ENCODE measurements at places on chromosomes 2 and 18. TPM values are rescaled to one million over a fixed set of nuclear protein-coding genes. Genes with fewer than 3 reads are reported as not detected.
A peak's percentile ranks its signal among the peaks of the same experiment; 100 is the strongest.

DNA sequence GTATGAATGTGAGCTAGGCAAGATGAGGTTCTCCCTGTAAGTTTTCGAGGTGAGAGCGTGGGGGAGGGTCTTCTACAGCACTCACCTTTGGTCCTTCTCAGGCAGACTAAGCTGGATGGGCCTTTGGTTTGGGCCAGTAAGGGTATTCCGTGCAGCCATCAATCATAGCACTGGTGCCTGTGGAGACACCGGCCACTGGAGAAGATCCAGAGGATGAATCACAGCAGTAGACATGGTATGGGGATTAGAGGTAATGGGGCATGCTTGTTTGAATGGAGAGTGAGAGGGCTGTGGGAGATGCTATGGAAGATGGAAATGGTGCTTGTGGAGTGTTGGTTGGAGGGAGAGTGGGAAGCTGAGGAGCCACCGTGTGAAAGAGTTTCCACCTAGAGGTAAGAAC is 16.1 kb downstream of the MAPRE3 start:
- no peak for DNase-seq

DNA sequence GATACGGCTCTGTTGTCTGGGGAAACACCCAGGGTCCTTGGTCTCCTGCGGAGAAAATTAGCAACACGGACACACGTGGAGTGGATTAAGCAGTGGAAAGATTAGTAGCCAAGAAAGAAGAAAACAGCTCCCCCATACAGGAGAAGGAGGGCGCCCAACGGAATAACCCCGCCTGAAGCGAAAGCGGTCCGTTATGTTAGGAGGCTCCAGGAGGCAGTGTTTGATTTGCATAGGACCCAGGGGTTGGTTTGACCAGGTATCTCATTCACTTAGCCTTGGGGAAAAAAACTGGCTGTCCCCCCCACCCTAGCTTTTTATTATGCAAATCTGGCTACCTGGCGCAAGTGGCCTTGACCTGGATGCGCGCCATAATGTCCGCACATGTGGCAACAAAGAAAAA is 170.1 kb upstream of the KYNU start:
- no peak for DNase-seq

DNA sequence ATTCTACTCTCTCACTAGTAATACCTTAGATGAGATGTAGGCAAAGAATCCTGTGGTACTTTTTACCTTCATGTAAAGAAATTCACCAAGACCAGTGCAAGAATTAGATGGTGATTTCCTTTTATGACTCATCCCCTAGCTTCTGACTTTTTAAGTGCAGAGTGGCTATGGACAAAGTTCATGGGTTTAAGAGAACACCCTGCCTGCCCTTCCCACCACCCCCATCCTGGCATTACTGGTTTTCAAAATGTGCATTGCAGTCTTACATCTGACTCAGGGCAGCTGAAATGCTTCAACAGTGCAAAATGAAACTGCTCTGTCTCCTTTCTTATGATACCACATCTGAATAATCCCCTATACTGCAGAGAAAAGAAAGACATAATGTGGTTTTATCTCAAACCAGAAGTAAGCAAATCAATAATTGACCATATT is 22.6 kb downstream of the MAIP1 start:
- DNase-seq, result no peak

DNA sequence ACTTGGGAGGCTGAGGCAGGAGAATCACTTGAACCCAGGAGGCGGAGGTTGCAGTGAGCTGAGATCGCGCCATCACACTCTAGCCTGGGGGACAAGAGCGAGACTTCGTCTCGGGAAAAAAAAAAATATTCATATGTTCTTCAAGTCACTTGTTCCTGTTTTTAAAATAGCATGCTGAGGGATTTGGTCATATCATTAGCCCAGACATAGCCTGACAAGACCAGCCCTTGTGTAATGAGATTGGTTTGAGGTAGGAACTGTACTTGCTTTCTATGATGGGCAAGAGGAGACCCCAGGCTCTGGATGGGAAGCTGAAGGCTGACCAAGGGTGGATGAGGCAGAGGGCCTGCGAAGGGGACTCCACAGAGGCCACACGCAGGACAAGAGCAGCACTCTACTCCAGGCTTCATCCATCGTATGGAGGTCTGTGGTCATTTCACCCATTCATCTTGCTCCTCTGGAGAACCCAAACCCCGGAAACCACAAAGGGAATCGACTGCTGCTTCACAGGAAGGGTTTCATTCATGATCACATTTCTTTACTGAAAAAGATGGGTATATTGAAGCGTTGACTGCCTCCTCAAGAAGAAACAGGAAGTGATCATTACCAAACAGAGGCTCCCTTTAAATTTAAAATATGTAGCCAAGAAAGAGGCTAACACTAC is 87.1 kb upstream of the ZNF397 start:
- no peak for DNase-seq

GRCh38 chr2:38394903-38395341 is 17.8 kb upstream of the ATL2 start:
- no peak for DNase-seq

DNA sequence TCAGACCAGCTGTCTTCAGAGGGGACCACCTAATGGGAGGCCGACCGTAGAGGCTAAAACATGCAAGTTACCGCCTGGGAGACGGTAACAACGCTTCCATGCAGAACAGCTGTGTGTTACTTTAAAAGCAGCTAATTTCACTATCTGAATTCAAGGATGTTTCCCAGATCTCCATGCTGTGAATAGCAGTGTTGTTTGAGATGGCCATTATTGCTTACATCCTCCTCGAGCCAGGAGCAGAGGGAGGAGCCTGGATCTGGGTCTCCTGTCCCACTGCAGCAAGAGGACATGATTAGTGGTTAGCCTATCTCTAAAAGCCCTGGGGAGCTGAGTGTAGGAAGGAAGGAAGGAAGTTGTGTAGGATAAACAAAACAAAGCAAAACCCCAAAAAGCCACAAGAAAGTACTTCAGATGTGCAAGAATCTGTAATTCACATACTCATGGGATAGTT is 50.9 kb downstream of the ACTR2 start:
- no peak for DNase-seq

GRCh38 chr2:128310094-128310716 is 8.5 kb downstream of the HS6ST1 start:
- no peak for DNase-seq

DNA sequence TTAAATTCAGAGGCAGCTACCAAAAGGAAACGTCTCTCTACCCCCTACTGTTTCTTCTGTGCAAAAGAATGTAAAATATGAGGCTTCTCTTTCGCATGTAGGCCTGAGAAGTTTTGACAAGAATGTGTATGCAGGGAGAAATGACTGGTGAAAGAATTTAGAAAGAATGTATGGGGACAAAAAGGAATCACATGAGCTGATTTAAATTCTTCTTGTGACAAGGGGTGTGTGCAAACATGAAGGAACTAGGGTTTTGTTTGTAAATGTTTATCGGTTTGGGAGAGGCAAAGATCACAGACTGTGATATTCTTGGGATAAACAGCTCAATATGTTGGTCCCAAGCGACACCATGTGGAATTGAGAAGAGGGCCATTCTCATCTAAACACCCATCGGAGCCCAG is 345.2 kb upstream of the VRK2 start:
- DNase-seq, result no peak

DNA sequence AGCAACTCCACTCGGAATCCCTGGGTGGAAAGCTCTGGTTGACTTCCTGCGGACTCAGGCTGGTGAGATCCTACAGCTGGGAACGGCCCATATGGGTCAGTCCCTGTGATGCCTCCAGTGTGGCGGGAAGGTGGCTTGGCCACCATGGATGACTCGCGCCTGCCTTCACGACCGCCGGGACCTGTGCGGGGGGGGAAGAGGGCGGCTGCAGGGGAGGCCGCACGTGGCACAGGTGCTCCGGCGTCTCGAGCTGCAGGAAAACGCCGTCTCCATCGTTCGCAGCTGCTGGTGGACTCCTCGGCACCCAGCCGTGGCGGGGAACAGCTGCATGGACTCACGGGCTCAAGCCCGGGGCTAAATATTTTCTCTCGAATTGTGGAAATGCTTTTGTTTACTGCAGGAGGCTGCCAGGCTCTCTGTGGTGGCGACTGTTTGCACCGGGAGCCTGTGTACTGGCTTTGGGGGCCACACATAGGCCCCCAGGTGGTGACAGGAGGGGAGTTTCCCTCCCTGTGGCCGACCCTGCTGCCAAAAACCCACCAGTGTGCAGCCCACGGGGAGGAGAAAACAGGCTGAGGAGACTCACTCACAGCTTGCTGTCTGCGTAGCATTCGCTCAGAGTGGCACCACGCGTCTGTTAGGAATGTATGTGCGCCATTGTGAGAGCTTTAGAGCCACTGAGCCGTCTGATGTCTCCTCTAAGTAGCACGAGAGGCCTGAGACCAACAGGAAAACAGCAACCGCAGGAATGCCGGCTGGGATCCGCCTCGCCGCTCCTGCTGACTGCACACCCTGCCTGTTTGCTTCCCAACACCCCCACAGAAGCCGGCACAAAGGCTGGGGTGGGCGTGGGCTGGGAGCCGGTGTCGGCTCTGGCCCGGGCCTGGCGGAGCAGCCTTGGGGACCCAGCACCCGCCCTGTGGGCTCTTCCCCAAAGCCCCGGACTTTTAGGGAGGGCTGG is 89.2 kb downstream of the NFATC1 start:
- DNase-seq, result no peak

DNA sequence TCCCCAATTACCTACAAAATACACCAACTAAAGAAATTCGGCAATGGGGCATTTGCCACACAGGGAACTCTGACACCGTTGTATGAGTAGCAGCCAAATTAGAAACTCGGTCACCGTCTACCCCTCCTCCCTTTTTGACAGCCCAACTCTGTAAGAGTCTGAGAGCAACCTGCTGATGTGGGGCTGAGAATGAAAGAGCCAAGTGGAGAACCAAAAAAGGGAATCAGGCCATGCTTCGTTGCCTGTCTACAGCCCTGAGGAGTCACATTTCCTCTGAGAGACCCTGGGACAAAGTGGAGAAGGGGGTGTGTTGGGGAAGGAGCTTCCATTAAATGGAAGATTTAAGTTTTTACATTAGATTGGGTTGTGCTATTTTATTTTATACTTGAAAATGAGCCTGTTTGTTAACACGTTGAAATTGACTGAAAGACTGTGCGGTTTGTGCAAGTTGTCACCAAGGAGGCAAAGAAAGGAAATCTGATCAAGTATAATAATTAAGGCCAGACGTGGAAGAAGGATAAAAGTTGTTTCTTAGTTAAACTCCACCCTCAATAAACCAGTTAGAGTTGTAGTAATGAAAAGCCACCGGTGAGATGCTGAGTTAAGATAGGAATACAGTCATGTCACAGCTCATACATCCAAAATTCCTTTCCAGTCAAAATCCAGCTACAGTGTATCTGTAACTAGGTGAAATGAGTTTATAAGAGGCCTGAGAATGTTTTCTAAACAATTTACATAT is 131.7 kb upstream of the CREB1 start:
- DNase-seq, result no peak

DNA sequence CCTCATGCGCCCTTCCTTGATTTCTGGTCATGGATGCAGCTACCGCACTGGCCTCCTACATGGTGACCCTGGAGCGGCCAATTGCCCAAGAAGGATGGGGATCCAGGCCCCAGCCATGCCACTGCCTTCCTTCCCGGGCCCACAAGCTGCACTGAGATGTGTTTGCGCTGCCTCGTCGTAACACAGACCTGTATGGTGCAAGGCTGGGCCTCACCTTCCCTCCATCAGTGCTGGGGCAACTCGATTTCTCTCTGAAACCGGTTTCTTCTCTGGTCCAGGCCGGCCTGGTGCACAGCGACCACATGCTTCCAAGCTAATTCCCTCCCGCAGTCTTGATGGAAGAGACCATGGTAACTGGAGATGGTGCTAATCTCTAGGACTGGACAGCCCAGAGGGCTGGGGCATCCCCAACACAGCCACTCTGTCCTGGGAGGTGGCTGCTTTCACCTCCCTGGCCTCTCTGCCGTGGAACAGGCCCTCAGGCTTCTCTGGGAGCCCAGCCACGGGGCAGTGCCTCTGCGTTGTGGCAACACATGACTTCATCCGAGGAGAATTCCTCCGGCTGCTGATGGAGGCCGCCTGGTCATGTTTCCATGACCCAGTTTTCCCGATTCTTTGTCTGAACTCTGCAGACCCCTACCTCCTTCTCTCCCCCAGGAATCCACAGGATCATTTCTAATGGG is 184.2 kb downstream of the GLI2 start:
- no peak for DNase-seq

DNA sequence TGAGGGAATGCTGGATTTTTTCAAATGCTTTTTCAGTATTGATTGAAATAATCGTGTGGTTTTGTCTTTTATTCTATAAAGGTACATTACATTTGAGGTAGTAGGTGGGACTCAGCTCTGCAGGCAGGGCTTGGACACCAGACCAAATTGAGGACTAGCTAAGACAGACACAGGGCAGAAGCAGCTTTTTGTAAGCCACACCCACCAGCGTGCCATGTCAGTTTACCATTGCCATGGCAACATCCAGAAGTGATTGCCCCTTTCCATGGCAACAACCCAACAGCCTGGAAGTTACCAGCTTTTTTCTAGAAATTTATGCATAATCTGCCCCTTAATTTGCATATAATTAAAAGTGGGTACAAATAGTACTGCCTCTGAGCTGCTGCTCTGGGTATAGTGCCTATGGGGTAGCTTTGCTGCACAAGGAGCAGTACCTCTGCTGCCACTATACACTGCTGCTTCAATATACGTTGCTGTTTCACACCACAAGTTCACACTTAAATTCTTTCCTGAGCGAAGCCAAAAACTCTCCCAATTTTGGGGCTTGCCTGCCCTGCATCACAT is 23.6 kb upstream of the VWA3B start:
- DNase-seq, result no peak

DNA sequence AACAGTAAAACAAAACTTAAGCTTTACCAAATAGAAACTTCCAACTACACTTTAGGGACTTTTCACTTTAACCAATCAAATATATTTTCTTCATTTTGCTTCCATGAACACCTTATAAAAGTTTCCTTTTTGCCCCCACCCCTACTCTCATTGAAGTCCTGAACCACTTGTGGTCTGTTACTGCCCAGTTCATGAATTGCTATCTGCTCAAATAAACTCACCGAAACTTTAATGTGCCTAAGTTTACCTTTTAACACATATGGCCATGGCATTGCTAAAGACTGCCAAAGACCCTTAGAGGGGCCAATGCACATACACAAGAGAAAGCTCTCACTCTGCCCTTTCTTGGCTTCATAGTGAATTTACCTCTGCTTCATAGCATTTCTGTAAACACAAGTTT is 195.3 kb downstream of the RND3 start:
- no peak for DNase-seq

- peak; percentile 37 for DNase-seq
Measured at GRCh38 chr18:59249199-59249774, 24.0 kb downstream of the RAX start.

Gene RND3
- 69.4 TPM for total RNA-seq

Gene ABCG5
- total RNA-seq, result not detected

Gene CNDP1
- total RNA-seq, result not detected

Gene NETO1
- not detected for total RNA-seq

Gene ALPP
- total RNA-seq, result not detected

Gene ERFE
- not detected for total RNA-seq

Gene NPPC
- not detected for total RNA-seq

Gene DSC1
- total RNA-seq, result not detected

Gene NEU2
- total RNA-seq, result not detected

Gene ALK
- total RNA-seq, result 4.1 TPM

Gene IL36A
- not detected for total RNA-seq

All from uterus (tissue), 4 donors.